ENCODE measurements at places on chromosomes 11 and 22.

DNA sequence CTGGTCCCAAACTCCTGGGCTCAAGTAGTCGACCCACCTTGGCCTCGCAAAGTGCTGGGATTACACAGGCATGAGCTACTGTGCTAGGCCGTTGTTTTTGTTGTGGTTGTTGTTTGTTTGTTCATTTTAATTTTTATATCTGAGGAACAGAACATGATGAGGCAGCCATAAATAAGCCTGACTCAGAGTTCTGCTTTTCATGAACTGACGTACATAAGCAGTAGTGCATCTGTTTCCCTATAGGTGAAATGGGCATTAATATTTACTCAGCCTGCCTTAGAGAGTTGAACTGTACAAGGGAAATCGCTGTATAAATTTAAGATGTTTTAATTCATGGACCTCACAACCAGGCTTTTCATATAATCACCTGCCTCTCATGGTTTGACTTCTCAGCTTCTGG lies 80.5 kb downstream of the PDHX start:
- DNase-seq, result no peak

DNA sequence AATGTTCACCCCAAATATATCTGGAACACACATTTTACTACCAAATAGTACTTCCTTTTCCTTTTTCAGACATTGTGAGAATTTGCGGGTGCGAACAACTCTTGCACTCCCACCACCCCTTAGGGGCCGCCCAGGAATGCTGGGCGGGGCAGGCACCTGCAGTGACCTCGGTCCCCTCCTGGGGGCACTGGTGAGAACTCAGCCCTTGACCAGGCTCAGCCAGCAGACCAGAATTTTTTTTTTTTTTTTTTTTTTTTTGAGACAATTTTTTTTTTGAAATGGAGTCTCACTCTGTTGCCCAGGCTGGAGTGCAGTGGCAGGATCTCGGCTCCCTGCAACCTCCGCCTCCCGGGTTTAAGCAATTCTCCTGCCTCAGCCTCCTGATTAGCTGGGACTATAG lies 75.8 kb downstream of the ARHGAP8 start:
- peak; percentile 5 for DNase-seq

DNA sequence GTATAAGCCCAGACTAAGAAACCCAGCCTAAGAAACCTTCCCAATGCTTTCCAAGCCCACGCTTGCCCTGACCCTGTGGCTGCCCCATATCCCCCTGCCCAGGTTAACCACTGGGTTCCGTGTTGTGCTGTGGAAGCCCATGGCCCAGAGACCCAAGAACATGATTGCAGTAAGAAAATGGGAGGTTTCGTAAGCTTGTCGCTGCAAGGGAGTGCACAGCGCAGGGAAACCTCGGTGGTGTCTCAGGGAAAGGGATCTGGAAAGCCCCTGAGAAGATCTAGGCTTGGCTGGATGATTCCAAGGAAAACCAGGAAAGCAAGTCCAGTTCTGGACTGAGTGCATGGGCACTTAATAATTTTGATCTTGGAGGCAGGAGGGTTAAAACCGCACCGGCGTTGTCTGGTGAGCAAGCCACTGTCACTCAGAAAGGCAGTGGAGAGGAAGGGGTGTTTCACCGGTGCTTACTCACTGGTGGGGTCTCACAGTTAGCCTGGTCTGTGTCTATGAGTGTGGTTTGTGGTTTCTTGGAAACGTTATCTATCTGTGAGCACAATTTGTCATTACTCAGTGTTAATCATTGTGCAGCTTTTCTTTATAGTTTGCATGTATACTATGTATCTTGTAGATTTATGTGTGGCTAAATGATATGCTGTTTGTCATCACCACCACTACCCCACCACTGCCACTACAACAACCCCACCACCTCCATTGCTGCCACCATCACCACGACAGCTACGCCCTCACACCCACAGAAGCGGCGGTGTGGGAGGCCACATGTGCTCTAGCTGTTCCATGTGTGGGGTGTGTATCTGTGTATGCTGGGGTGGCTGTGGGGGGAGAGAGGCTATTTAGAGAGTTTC lies 53.3 kb upstream of the PRDM11 start:
- peak; percentile 44 for DNase-seq

DNA sequence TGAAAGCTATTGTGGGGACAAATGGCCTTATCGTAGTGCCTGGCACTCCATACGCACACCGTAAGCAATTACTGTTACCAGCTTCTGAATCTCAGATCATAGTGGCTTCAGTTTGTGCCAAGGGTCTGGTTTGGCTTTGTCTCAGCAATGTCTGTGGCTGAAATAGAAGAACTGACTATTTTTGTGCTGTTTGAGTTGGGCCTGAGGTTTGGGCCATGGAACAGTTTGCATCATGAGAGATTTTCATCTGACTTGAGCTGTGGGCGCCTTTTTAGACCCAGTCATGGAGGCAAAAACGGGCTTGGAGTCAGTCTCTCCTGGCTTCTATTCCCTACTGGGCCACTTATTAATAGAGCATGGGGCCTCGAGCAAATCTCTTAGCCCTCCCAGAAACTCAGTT lies 121.1 kb upstream of the CRYBB3 start:
- no peak for DNase-seq

DNA sequence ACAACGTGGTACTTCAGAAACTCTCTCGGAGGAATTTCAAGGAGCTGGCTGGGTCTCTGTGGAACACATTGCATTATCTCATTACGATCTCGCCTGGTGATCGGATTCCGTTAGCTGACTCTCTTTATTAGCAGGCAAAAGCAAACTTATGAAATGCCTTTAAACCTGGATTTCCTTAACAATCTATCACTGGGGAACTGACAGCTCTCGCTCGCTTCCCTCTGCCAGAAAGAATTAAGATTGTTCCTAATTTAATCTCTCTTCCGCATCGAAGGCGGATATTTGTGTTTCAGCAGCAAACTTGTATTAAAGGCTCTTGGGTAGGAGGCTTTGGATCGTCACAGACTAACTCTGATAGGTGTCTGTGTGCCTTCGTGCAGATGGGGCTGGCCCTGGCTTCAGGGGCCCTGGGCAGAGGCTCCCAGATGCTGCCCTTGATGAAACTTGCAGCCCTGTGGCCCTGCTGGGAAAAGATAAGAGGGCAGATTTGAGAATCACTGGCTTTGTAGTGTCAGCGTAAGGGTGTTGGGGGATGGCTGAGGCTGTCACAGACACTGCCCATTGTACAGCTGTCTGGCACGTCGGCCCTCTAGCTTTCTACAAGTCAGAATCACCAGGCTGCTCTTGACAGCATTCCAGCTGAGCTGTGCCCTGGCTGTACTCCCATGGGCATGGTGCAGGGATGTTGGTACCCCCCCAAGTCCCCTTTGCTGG lies 162.2 kb upstream of the NECTIN1 start:
- no peak for DNase-seq

DNA sequence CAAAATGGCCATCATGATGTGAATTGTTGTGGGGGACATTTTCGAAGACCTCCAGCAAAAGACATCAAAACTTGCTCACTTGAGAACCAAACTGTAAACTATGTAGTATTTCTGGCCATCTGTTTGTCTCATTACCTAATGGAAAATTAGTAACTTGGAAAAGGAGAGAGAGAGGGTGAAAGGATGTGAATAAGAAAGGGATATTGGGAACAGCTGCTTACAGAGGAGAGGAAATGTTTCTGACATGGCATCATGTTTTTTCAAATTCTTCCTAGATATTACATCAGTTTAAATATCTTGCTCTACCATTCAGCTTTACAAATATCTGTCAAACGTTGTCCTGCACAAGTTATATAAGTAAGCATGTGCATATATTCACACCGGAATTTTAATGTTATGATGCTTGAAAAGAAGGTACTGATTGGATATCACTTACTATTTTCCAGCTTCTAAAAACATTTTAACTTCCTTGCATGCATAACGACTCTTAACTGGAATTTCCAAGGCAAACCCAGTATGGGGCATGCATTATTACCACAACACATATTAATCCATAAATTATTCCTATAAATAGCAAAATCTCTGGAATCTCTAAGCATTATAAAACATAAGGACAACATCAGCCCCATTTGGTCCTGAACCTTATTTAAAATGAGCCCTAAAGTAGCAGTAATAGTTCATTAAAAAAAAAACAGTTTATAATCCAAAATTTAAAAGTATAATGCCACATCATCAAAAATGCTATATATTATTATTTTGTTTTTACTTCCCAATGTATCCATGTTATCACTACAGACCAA lies 20.0 kb downstream of the GUCY1A2 start:
- no peak for DNase-seq

- no peak for DNase-seq
Observed at GRCh38 chr22:49751318-49751965, 76.2 kb downstream of the BRD1 start.

- peak; percentile 22 for DNase-seq
Observed at GRCh38 chr11:112785149-112785548, 176.1 kb upstream of the NCAM1 start.

All from cerebellar cortex (tissue), 1 donor.